ENCODE measurements at places on chromosomes 3 and 15. TPM values are rescaled to one million over a fixed set of nuclear protein-coding genes. Genes with fewer than 3 reads are reported as not detected.

GRCh38 chr3:45986303-45986982, 9.2 kb downstream of the FYCO1 start:
- no peak for DNase-seq

DNA sequence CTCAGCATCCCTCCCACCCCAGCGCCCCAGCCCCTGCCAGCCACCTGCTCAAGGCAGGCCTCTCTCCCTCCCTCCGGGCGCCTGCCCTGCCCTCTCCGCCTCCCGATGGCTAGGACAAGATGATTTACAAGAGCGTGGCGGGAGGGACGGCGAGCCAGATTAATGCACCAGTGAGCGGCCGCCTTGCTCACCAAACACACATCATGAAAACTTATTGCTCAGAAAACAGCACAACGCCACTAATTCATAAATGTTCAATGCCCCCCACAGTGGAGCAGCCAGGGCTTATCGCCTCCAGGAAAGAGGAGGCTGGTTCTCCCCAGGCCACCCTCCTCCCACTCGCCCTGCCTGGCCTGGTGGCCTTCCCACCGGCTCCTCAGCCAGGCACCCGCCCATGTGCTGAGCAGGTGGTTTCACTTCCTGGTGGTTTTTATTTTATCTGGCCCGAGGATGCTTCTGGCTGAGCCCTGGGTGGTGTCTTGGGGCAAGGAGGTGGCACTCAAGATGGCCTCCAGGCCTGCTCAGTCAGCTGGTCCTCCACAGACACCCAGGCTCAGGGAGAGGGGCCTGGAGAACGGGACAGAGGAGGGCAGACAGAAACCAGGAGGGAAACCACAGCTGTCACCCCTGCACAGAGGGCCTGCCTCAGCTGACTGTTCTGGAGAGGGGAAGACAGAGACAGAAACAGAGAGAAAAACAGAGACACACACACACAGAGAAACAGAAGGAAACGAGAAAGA, 284.9 kb downstream of the UACA start:
- no peak for DNase-seq

The INTS14 gene
- 48.5 TPM for total RNA-seq

The MST1R gene
- total RNA-seq = 1.7 TPM

The XCR1 gene
- 1.0 TPM for total RNA-seq

DNA sequence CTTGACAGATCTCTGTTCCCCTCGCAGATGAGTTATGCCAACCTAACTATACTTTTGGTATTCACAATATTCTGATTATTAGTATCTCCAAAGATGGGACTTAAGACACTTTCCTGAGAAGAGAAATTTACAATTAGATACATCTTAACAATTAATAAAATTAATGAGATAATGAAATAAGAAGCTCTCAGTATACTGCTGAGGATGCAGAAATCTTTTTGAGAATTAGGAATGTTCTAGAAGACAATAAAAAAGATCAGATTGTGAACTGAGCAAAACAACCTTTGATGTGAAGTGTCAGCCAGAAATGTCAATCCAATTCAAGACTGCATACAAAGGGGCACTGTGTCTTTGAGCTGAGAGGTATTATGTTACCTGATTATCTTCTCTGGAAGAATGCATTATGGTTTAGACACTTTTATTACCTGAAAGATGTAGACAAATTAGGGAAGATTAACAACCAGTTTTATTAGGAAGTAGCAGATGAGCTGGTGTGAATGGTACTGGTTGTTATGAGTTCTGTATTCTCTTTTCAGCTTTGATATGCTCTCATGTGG, 262.9 kb downstream of the TIGIT start:
- no peak for DNase-seq

- no peak for DNase-seq
These were observed 32.4 kb upstream of the PIK3R4 start for GRCh38 chr3:130779031-130779430.

GRCh38 chr3:71461749-71462483, 121.6 kb downstream of the FOXP1 start:
- no peak for DNase-seq

DNA sequence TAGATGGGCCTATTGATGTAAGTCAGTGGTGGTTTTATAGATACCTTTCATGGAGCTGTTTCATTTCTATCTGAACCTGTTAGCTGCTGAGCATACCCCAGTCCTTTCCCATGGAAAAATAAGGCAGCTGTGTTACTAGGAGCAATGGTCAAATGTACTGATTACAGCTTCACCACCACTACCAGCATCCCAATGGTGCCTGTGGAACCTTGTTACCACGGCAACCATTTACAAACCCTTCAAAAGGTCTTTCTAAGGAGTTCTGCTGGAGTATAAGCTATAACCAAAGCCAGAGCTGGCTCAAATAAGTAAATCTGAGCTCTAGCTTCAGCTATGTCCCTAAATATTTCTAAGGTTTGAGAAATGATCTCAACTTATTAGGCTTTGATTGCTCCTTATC, 133.4 kb upstream of the ACP3 start:
- DNase-seq = no peak

GRCh38 chr3:191263365-191263764, 64.3 kb downstream of the OSTN start:
- no peak for DNase-seq

GRCh38 chr3:58737644-58738043, 71.1 kb upstream of the FAM3D start:
- no peak for DNase-seq

- peak; percentile 74 for DNase-seq
These were observed at the start of gene TARS3 for GRCh38 chr15:101723874-101724674. Gene TARS3 (minus strand): TSS chr15:101724473. CDS start chr15:101724387, 86 bp downstream.

DNA sequence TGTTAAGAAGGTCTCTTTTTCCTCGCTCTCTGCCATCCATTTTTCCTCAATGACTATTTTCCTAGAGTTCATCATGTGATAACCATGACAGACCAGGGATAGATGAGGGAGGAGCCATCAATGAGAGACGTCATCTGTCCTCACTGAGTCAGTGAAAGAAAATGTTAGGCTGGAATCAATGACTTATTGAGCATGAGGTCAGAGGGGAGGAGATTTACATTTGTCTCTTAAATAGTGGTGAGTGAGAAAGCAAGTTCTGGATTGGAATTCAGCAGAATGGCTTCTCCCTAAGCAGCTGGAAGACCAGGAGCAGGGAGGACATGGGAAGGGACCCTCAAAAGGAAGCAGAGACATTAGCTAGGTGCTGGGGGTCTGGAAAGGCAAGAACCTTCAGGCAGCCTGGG, 28.2 kb upstream of the USP3 start:
- no peak for DNase-seq

The WNT7A gene
- not detected for total RNA-seq

DNA sequence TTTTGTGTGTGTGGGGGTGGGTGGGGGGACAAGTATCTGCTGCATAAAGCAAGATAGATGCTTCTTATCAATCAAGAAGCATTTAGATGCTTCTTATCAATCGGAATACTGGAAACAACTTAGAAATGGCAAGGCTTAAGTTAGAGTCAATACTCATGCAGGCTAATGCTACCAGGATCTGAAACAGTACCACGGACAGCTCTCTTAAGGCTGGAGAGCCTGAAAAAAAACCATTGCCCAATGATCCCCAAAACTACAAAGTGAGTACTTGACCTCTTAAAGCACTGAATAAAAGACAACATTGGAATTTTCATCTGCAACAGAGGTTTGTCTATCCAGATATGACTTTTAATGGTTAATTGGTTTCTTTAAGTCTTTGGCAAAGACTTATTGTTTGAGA, 262.3 kb downstream of the GAP43 start:
- DNase-seq = no peak

The MCTP2 gene
- total RNA-seq = 37.3 TPM
